HTR-8/SVneo (cell line): ENCODE measurements at places on chromosomes 4 and X.
A peak's percentile ranks its signal among the peaks of the same experiment; 100 is the strongest.

DNA sequence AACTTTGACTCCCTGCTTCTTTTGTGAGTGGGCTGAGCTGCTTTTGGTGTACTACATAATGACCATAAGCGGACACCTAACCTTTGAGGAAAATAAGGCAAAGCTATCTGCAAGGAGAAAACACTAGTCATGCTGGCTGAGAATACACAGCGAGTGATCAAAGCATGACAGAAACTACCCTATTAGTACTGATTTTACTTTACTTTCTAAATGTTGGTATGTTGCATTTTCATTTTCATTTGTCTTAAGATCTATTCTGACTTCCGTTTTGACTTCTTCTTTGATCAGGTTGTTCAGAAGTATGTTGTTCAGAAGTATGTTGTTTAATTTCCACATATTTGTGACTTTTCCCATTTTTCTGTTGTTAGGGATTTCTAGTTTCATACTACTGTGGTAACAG is 361.1 kb downstream of the TRAM1L1 start:
- no peak for DNase-seq

- DNase-seq = peak; percentile 19
These were observed 333.4 kb upstream of the AADAT start for GRCh38 chr4:170423137-170423536.

DNA sequence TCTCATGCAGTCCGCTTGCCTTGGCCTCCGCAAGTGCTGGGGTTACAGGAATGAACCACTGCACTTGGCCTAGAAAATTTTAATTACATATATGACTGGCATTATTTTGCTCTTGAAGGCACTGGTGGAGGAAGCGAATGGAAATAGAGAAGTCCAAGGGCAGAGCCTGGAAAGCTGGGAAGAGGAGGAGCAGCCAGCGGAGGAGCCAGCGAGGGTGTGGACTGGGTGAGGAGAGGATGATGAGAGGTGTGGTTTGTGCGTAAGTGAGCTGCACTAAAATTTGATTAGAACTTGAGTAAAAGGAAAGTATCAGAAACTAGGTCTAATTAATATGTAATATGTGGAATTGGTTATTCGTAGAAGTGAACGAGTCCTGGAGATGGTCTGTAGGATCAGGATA is 13.3 kb downstream of the KIAA0232 start:
- no peak for DNase-seq

DNA sequence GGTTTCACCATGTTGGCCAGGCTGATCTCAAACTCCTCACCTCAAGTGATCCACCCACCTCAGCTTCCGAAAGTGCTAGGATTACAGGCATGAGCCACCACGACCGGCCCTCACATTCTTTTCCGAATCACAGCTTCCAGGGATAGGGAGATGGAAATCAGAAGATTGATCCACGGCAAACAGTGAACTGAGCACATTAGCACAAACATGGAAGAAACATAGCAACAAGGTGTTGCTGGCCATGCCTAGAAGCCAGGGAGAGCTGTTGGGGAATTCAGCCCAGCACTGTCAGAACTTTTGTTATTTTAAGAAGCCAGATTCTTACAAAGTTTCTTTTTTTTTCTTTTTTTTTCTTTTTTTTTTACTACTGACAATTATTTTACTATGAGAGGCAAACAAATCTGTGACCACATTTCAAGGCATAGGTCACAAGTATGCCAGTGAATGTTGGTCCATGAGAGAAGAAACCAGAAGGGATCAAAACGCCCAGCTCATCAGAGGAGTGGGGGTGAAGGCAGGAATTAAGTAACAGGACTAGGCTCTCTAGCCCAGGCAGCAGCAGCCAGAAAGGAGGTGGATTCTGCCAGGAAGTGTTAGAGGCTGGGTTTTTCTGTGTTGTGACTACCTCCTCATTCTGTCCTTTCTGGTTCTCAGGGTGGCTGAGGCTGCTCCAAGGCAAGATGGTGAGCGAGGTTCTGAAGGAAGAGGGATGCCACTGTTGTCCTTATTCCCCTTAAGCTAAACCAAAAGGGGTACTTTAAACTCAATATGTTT is 44.1 kb downstream of the TEC start:
- no peak for DNase-seq

DNA sequence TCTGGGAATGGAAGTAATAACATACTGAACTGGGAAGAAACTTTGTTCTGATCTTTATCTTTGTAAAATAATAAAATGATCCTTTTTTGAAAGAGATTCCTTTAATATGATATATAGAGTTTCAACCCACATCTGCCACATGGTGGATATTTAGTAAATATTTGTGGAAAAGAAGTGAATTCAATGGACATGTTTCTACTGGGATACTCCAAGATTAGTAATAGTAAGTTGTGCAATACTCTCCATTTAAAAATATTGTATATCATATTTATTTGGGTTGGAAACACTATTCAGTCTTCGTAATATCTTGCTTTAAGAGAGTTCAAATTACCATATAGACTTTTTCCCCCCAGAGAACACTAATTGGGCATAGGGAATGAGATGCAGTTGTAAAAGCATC is 17.8 kb upstream of the ARSJ start:
- DNase-seq = no peak

- no peak for DNase-seq
These were observed 39.8 kb upstream of the LAS1L start for GRCh38 chrX:65574356-65574755.

DNA sequence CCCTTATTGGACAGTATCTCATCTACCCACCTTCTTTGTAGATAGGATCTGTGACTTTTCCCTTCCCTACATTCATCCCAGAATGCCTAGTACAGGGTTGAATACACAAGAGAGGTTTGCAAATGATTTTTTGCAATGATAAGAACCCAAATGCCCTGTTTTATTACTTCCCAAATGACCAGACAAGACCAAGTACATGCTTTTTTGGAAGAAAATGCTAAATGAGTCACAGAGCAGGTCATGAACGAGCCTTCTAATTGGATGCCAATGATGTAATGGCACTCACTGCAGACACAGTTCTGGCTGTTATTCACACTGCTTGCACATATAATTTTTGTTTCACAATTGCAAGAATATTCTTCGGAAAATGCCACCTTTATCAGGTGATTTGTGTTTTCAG is 17.8 kb upstream of the GABRQ start:
- no peak for DNase-seq

GRCh38 chr4:186294160-186294559 is 28.2 kb downstream of the F11 start:
- DNase-seq = no peak

DNA sequence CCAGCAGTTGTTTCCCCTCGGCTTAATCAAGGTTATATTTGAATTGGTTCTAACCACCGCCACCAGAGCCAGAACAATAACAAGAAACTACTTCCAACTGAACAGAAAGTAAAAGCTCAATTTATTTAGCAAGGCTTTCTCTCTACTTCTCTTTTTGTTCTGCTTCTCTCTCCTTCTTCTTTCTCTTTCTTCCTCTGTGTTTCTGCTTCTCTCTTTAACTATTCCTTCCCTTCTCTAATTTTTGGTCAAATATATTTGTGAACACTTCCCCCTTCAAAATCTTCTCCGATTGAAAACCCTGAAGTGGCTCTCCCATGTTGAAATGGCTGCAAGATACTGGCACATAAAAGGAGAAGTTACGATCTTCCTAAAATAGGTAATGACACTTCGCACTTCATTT is 1195.9 kb upstream of the PRKX start:
- no peak for DNase-seq

GRCh38 chrX:78384486-78384885 is 57.1 kb upstream of the CYSLTR1 start:
- no peak for DNase-seq

GRCh38 chr4:89303814-89304388 is 3.7 kb downstream of the GPRIN3 start:
- no peak for DNase-seq

DNA sequence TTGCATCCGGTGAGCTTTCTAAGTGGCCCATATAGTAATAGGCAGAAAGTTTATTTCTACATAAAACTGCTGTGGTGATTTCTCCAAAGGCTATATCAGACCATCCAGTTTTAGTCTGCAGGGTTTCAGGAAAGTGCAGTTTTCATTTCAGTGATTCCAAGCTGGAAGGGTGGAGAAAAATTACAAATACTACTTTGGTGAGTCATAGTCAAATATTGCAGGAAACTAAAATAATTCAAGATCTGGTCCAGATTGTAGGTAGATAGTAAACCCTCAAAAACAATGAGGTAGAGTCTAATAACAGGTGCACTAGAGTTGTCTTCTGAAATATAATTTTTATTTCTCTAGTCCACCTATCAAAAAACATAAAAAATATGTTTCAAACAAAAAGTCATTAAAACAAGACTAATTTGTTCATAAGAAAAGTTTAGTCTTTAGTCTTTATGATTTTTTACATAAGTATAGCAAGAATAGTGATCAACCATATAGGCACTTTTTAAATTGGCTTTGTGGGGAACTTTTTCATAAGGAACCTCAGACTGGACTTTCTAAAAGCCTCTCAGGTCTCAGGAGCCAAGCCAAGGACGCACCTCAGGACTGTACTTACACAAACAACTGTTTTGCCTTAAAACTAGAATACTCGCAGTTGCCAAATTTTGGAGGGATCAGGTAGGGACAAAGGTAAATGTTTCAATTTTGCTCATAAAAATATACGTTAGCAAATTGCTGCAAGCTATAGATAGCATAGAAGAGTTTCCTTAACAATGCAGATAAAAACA is 101.8 kb upstream of the TLR3 start:
- no peak for DNase-seq

- DNase-seq = no peak
These were observed 4.2 kb upstream of the RGS12 start for GRCh38 chr4:3288571-3289094.

DNA sequence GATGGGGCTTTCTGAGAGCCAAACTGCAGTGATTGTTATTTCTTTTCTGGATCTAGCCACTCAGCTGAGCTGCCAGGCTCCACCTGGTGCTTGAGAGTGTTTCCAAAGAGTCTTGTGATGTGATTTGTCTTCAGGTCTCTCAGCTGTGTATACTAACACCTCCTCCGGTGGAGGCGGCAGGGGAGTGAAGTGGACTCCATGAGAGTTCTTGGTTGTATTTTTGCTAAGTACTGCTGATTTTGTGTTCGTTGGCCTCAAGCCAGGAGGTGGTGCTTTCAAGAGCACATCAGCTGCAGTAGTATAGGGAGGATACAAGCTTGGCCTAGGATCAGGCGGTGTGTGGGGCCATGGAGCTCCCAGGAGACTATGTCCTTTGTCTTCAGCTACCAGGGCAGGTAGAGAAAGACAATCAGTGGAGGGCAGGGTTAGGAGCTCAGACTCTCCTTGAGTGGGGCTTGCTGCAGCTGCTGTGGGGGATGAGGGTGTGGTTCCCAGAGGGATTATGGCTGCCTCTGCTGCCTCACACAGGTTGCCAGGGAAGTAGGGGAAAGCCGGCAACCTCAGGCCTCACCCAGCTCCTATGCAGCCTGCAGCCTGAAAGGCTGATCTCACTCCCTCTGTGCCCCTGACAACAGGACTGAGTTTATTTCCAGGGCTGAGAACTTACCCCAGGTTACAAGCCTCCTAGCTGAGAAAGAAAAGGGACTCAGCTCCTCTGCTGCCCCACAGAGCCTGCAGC is 62.4 kb downstream of the NPFFR2 start:
- no peak for DNase-seq

DNA sequence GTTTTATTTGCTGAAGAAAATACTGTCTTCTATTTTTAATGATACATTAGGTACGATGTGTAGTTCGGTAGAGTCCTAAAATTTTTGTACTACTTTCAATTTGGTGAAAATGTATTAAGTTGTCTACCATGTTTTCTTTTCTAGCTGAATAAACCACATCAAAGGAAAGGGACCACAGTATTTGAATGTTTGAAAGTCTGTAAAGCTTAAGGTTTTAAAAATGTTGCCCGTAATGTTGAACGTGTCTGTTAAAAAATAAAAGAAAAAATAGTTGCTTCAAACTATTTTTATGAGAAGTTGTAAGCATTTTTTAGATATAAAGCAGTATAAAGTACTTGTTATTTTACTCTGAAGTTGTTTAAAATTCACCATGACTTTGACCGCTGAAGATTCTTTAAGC is 3.2 kb downstream of the CDKN2AIP start:
- DNase-seq = no peak
